Thyroid gland (tissue), 4 donors: ENCODE measurements at places on chromosomes 7 and 10. TPM values are rescaled to one million over a fixed set of nuclear protein-coding genes. Genes with fewer than 3 reads are reported as not detected.

GRCh38 chr10:81978238-81978637 lies 103.2 kb downstream of the NRG3 start:
- DNase-seq: no peak

DNA sequence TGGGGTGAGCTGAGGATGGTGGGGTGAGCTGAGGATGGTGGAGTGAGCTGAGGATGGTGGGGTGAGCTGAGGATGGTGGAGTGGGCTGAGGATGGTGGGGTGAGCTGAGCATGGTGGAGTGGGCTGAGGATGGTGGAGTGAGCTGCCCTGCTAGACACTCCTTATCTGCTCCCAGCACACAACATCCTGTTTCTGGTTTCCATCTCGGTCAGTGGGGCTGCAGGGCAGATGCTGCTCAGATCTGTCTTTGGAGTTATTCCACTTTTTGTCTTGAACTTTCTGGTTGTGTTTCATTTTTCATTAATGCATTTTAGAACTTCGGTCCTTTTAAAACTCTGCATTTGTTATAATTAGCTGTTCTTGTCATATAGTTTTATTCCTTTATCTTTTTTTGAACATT lies 67.9 kb upstream of the ANTXRL start:
- DNase-seq: no peak

GRCh38 chr7:21497072-21497471 lies 45.8 kb upstream of the DNAH11 start:
- no peak for DNase-seq

ADGRA1 gene
- total RNA-seq: 0.13 TPM

TIMM23B gene
- total RNA-seq: 26.0 TPM

ITPRID1 gene
- not detected for total RNA-seq
